Spleen (tissue), 13 donors: ENCODE measurements at places on chromosomes 13 and 19. TPM values are rescaled to one million over a fixed set of nuclear protein-coding genes. Genes with fewer than 3 reads are reported as not detected.

- DNase-seq = peak; percentile 24
Measured at GRCh38 chr19:28486926-28487325, 726.0 kb downstream of the UQCRFS1 start.

DNA sequence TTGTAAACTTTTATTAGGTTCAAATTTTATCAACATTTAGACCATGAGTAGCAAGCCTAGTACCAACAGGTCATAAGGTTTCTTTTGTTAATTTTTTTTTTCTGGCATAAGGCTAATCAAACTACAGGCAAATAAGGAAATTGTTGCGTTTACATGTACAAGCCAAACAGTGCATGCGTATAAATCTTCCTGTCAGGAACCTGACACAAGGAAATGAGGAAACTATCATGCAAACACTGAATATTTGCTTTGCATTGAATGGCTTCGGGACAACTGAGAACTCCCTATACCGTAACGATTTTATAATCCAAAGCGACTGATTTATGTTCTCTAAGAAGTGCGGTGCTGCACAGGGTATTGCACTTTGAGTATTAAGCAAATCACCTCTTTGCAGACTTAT lies 133.0 kb upstream of the TRPC4 start:
- DNase-seq = no peak

GRCh38 chr19:45908956-45909355 lies 5.6 kb downstream of the NANOS2 start:
- DNase-seq = no peak

GRCh38 chr19:40743926-40744325 lies 6.4 kb downstream of the ACTMAP start:
- DNase-seq = no peak

DNA sequence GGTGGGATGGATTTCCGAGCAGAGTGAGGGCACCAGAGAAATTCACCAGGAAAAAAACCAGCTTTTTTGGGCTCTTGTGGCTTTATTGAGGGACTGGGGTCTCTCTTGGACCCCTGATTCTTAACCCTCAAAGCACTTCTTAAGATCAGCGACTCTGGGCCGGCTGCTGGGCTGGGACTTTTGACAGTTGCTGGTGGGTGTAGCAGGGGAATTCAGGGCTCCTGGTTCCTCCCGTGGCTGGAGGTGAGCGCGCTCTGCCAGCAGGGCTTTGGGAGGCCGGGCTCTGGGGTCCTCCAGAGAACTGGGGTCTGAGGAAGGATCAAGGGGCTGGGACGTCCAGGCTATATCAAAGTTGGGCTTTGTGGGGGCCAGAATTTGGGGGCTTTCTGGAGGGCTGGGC lies 3.3 kb downstream of the CRB3 start:
- DNase-seq = no peak

- no peak for DNase-seq
Measured at GRCh38 chr19:6767081-6767356, 216 bp downstream of the SH2D3A start.

- no peak for DNase-seq
Measured at GRCh38 chr19:55193481-55193880, 13.4 kb upstream of the SYT5 start.

- DNase-seq = no peak
Measured at GRCh38 chr13:29684441-29684840, 89.0 kb upstream of the SLC7A1 start.

GRCh38 chr19:45676851-45677263 lies 8.8 kb downstream of the GIPR start:
- peak; percentile 80 for DNase-seq

GRCh38 chr13:99892196-99892613 lies 79.4 kb downstream of the ZIC5 start:
- no peak for DNase-seq

GRCh38 chr13:25453850-25454365 lies 82.1 kb downstream of the ATP8A2 start:
- DNase-seq = no peak

GRCh38 chr19:46674416-46675178 lies 13.6 kb upstream of the DACT3 start:
- no peak for DNase-seq

DNA sequence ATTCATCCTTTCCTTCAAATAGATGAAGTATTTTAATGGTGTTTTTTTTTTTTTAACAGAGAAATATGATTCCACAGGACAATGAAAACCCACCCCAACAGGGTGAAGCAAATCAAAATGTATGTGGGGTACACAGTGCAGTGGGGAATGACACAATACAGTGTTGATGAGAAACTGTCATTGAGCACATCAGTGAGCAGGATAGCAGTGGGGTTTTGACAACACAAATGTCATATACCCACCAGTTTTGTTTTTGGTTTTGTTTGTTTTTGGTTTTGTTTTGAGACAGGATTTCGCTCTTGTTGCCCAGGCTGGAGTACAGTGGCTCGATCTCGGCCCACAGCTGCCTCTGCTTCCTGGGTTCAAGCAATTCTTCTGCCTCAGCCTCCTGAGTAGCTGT lies 29.2 kb downstream of the ZNF844 start:
- DNase-seq = no peak

DNA sequence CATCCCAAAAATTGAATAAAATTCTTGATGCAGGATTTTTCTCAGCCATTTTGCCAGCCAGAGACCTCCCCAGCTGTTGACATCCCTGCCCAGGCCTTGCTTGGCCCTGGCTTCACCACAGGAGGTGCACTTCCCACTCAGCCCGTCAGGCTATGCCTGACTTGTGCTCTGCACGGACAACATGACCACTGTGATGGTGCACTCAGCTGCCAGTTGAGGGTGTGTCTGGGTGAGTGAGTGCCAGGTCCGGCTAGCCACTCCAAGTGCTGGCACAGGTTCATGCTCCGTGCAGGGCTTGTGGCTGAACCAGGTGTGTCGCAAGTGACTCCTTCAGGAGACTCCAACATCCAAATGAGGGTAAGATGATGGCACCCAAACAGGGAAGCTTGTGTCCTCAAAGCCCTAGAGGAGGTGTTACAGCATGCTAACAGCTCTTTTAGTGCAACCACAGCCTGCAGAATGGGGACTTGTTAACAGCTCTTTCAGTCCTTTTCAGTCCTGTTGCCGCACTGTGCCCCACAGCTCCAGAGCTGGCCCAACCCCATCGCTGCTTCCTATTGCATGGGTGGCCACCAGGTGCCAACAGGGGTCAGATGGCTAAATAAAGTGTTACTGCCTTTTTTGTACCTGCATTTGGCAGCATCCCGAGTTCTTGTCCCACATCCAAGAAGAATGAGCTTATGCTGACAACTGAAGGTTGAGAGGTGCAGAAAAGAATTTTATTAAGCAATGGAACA lies 380.7 kb downstream of the SLITRK5 start:
- DNase-seq = peak; percentile 51

GRCh38 chr13:42345367-42345766 lies 73.4 kb downstream of the AKAP11 start:
- DNase-seq = no peak

DNA sequence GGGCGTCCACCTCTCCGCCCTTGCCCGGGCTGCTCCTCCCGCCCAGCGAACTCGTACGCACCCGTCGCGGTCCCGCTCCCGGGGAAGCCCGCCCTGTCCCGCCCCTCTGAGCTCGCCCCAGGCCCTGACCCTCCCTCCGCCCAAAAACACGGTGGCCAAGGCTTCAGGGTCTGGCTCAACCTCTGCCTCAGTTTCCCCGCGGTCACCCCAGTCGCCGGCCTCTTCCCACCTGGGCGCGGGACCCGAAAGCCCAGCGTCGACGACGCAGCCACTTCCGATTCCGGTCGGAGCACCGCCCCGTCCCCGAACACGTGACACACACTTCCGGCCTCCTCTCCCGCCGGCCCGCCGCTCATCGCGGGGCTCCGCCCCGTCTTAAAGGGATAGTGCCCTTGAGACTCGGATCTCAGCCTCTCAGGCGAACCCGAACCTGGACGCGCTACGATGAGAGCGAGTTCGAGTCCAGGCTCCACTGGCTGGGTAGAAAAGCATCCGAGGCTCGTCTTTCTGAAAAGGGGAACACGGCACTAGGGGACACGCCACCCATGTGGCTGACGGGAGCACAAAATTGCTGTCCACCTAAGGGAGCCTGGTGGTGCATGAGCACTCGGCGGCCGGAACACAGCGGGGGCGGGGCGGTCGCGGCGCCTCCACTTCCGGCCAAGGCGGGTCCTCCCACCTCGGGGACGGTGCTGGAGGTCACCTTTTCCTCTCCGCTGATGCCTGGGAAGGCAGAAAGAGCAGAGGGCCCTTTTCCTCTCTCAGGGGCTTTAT lies at the start of gene C19orf25:
Gene C19orf25 (minus strand): TSS at position 282 of the 774 bp plus-strand sequence. CDS start 312 bp downstream, outside the sequence.
- DNase-seq = peak; percentile 99

DNA sequence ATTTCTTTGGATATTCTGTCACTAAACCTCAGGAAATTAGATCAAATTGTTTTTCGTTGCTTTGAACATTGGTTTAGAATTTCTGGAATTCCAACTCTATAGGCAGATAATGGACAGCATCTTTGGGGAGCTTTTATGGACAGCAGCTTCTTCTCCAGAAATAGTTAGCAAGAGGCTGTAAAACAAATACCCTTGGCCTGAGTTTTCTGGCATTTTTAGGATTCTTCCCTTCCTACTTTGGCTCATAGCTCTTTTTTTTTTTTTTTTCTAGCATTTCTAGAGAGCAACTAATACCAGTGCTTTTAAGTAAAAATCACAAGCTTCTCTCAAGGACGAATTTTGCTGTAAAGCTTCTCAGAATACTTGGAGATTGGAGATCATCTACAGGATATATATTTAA lies 169.8 kb upstream of the SPRY2 start:
- DNase-seq = no peak

DNA sequence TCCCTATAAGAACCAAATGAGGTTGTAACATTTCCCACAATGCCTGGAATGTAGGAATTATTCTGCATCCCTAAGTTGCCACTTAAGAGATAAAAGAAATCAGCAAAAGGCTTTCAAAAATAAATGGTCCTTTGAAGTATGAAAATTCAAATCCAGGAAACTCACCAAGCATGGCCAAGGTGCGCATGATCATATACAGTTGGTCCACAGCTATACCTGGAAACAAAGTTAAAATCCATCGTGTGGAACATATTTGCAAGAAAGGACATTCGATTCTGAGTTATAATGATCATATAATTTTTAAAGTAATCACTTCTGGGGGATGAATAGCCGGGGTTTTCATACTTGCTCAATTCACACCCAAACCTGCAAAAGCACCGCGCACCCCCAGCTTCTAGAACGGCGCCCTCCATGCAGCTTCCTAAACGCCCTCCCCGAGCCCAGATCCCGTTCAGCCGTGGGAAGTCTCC lies 525 bp downstream of the CARS2 start:
- no peak for DNase-seq

GRCh38 chr19:9913237-9914000 lies 22.9 kb downstream of the OLFM2 start:
- peak; percentile 59 for DNase-seq

- no peak for DNase-seq
Measured at GRCh38 chr13:73548449-73548848, 489.6 kb downstream of the KLF5 start.

- DNase-seq = no peak
Measured at GRCh38 chr13:98771838-98772611, 19.6 kb upstream of the SLC15A1 start.

DNA sequence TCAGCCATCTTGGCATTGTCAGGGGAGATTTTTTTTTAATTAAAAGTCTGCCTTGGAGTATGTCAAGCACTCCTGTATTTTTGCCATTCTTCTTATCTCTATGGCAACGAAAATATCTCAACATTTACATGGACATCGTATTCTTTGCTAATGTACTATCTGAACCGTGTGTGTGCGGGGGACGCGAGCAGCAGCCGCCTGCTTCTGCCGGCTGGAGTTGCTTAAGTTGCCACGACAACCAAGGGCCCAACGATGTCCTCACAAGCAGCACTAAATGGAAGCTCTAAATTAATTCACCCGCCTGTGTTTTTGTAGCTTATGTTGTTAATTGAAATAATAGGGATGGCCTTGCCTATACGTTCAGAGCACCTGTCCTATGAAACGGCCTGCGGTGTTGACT lies 309.5 kb downstream of the TEX29 start:
- no peak for DNase-seq

GRCh38 chr19:39754971-39755370 lies 17.1 kb upstream of the CLC start:
- DNase-seq = no peak

DNA sequence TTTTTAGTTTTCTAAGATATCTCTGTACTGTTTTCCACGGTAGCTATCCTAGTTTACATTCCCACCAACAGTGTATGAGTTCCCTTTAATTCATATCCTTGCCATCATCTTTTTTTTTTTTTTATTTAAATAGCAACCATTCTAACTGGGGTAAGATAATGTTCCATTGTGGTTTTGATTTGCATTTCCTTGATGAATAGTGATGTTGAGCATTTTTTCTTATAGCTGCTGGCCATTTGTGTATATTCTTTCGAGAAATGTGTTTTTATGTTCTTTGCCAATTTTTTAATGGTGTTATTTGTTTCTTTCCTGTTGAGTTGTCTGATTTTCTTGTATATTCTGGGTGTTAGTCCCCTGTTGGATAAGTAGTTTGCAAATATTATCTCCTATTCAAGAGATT lies 454.8 kb downstream of the DACH1 start:
- DNase-seq = no peak

- no peak for DNase-seq
Measured at GRCh38 chr13:47480951-47481350, 520.1 kb downstream of the SUCLA2 start.

DNA sequence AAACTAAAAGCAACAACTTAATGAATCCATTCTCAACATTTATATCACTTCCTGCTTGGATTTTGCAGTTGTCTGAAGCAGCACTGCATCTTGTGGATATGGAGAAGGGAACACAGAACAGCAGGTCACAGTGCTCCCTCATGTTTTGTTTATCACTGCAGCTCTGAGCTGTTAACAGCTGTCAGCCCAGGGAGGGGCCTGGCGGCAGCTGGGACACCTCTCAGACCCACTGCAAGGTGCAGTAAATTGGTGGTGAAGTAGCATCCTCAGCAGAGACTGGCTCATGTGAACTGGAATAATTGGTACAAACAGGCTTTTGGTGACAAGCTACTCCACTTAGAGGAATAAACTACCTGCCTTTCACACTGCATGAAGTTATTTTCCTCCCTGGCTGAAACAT lies 170.4 kb downstream of the LIG4 start:
- no peak for DNase-seq

The ZNF208 gene
- total RNA-seq = 8.5 TPM

The VSIG10L gene
- total RNA-seq = 1.2 TPM

The RPS15 gene
- total RNA-seq = 932 TPM

The OR1I1 gene
- not detected for total RNA-seq

The SELENOV gene
- not detected for total RNA-seq

The NECTIN2 gene
- total RNA-seq = 134 TPM

The ANKLE1 gene
- total RNA-seq = 3.6 TPM

The ZNF793 gene
- 8.1 TPM for total RNA-seq

The FLT3LG gene
- 24.8 TPM for total RNA-seq

The ZNF546 gene
- total RNA-seq = 9.2 TPM

The ZNF730 gene
- total RNA-seq = not detected

The MISP3 gene
- total RNA-seq = 1.9 TPM

The RASL11A gene
- total RNA-seq = 13.3 TPM

The MADCAM1 gene
- 5.2 TPM for total RNA-seq
